ENCODE measurements at places on chromosomes 4 and X.

DNA sequence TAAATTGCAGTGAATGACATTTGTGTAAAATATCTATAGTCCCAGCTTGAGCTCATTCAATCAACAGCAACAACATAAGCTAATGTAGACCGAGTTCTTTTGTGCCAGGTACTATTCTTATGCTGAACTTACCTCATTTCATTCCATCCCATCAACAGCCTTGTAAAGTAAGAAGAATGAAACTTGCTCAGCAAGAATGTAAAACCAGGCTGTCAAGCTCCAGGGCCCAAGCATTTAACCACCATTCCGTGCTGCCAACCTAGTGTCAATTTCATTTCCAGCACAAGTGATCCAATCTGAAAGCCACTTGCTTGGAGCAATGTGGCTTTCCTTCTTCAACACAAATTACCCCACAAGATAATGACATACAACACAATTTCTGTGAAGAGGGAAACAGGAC, 36.6 kb downstream of the RASSF6 start:
- DNase-seq = no peak

DNA sequence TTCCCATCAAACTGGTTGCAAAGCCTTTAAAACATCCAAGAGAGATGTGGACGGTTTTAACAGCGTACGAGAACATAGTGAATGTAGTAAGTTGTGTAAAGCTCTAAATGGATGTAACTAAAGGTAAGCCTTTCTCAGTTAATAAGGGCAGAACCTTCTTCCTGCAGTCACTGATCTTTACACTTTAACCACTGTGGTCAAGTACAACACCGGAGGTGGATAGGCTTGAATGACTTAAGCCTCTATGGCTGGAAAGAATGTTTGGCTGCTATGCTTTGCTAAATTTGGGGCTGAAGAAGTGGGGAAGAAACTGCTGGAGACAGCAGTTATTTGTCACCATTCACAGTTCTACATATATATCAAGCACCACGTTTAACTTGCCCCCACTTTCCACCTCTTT, 285.1 kb upstream of the FMR1 start:
- no peak for DNase-seq

DNA sequence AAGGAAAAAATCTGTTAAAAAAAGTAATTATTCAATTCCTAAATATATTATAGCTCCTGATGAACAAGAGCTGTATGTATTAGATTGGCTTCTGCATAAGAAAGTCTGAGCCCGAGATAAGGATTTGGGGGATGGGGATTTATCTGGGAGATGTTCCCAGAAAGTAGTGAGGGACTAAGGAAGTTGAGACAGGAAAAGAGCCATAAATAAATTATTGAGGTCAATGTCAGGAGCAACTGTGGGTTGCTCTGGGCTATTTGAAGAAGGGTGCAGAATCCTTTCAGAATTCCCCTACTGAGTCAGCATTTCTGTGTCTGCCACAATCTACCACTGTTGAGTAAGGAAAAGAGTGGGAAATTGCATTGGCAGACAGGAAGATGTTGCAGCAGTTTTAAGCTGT, 3.1 kb upstream of the TDO2 start:
- no peak for DNase-seq

- no peak for DNase-seq
Measured at GRCh38 chrX:119708936-119709335, 16.0 kb upstream of the SEPTIN6 start.

GRCh38 chrX:66872771-66873170, 233.9 kb upstream of the EDA2R start:
- DNase-seq = no peak

DNA sequence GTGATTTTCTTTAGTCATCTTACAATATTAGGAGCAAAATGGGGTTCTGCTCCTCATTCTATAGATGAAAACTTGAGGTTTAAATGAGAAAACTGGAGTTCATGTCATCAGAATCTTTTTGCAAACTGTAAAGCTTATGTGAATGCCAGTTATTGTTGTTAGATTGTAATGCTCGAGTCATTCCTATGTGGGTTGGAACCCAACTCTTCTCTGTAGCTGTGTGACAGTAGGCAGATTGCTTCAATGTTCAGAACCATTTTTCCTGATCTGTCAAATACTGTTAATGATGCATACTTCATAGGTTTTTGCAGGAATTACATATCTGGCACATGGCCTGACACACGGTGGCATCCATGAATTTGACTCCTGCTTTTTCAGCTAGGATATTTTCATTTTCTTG, 178.9 kb downstream of the RAPGEF2 start:
- DNase-seq = no peak

GRCh38 chr4:84433633-84434222, 65.4 kb downstream of the NKX6-1 start:
- DNase-seq = no peak

- no peak for DNase-seq
Measured at GRCh38 chrX:5829469-5829868, 399.2 kb downstream of the NLGN4X start.

DNA sequence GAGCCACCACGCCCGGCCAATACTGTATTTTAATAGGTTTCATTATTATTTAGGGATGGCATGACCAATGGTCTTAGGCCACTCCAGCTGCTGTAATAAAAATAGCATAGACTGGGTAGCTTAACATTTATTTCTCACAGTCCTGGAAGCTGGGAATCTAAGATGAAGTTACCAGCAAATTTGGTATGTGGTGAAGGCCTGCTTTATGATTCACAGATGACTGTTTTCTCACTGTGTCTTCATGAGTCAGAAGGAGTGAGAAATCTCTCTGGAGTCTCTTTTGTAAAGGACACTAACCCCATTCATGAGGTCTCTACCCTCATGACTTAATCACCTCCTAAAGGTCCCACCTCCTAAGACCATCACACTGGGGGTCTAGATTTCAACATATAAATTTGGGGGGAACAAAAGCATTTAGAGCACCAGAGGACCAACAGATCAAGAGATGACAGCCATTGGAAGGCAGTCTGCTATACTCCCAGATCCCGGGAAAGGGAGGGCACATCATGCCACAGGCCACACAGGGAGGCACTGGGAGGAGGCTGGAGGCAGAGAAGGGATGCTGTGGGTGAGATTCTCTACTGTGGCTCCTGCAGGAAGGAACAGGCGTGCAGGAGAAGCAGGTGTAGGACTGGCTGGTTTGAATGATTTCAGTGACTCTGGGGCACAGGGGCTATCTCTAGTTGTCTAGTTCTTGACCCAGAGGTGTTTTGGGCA, 335.8 kb upstream of the SFRP2 start:
- no peak for DNase-seq

- no peak for DNase-seq
Measured at GRCh38 chrX:16979226-16979625, 32.8 kb downstream of the REPS2 start.

DNA sequence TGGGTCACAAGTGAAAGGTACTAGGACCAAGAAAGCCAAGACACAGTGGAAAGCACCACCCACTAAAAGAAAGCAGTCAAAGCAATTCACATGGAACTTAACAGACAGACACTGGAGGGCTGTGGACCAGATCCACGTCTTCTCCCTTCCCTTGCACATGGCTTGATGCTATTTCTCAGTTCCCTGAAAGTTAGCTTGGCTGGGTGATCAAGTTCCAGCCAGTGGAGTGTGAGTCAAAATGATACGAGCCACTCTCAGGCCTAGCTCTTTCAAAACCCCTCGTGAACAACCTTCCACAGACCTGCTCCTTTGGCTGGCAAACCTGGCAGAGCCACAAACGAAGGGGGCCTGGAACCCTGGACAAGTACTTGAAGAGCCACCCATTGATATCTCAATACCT, 52.0 kb downstream of the RELL1 start:
- DNase-seq = peak; percentile 21

- no peak for DNase-seq
Measured at GRCh38 chrX:63993936-63994335, 208.9 kb upstream of the ARHGEF9 start.

GRCh38 chrX:138872537-138872936, 161.0 kb upstream of the FGF13 start:
- no peak for DNase-seq

GRCh38 chrX:100700809-100701208, 31.1 kb downstream of the SYTL4 start:
- no peak for DNase-seq

DNA sequence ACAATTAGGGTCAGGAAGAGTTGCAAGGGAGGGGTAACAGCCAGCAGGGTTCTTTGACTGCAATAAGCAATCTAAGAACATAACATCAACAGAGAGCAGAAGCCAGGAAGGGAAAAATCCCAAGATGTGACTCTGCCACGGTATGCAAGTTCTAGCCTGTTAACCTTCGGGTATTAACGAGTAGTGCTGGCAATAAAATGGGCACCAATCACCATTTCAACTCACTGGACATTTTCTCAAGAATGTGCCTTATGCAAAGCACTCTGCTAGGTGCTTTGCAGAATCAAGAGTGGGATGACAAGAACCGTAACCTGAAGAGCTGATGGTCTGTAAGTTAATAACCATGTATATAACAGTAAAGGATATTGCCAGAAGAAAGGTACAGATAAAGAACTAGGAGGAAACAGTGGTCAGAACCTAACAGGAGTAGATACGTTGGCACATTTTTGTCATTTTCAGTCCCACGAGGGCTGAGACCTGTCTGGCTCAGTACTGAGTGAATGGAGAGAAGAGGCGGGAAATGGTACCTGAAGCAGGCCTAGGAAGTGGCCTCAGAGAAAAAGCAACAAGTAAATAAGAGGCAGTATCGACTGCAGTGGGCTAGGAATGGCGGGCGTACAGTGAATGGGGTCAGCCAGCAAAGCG, 2.7 kb downstream of the ELOVL6 start:
- no peak for DNase-seq

DNA sequence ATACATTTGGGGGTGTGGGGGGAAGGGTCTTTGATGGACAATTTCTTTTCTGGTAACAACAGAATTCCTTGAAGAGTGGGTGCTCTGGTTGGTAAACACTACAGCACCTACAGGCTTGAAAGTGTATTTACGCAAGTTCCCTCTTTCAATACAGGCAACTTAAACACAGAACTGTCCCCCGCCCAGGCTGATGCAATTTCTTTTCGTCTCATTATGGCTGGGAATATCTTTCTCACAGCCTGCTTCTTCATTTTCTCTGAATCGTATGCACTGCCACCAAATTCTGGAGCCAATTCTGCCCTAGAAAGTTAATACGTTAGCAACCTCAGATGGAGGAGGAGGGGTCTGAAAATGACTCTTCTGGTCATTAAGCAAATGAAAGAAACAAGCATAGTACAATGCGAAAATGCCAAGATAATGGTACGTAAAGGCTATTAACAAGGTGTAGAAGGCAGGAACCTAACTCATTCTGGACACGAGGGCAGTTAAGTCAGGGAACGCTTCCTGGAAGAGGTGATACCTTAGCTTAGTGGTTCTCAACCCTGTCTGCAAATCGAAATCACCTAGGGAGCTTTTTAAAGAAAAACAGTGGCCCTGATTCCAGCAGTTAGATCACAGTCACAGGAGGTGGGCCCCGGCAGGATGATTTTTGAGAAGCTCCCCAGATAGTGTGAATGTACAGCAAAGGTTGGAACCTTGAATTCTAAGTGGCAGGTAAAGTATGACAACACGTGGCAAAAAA, 1.0 kb downstream of the AGA start:
- peak; percentile 8 for DNase-seq

GRCh38 chr4:140044337-140044902, 109.6 kb downstream of the MAML3 start:
- DNase-seq = no peak

DNA sequence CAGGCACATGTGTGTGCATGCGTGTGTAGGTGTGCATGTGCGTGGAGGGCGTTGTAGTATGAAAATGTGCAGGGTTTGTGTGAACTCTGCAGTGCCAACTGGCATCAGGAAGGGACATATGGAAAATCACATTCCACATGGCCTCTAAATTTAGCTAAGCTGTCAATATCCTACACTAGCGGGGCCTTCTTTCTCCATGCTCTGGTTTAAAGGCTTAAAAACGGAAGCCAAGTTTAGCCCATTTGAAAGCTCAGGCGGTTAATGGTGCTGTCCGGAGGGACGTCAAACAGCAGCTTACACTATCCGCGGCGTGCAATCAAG, 144.1 kb upstream of the NOCT start:
- DNase-seq = no peak

GRCh38 chr4:48315728-48316630, 25.4 kb upstream of the SLAIN2 start:
- no peak for DNase-seq

DNA sequence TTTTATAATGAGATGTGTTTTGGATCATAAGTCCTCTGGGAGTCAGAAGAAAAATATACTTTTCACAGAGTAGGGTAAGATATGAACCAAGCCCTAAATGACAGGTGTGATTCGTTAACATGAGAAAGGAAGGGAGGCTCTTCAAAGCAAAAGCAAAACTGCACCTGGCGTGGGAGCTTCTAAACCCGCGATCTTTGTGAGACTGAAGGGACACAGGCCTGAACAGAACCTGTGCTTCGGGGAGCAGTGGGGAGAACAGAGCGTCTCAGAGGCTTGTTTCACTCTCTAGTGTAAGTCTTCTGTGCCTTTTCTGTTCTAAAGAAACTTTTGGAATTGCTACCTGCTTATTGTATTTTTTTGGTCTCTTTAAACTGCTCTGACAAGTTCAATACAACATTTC, 30.2 kb upstream of the CYP4V2 start:
- peak; percentile 62 for DNase-seq

GRCh38 chrX:110218591-110218990, 99.3 kb downstream of the AMMECR1 start:
- DNase-seq = no peak

GRCh38 chr4:110516106-110516922, 40.4 kb downstream of the ENPEP start:
- DNase-seq = no peak

DNA sequence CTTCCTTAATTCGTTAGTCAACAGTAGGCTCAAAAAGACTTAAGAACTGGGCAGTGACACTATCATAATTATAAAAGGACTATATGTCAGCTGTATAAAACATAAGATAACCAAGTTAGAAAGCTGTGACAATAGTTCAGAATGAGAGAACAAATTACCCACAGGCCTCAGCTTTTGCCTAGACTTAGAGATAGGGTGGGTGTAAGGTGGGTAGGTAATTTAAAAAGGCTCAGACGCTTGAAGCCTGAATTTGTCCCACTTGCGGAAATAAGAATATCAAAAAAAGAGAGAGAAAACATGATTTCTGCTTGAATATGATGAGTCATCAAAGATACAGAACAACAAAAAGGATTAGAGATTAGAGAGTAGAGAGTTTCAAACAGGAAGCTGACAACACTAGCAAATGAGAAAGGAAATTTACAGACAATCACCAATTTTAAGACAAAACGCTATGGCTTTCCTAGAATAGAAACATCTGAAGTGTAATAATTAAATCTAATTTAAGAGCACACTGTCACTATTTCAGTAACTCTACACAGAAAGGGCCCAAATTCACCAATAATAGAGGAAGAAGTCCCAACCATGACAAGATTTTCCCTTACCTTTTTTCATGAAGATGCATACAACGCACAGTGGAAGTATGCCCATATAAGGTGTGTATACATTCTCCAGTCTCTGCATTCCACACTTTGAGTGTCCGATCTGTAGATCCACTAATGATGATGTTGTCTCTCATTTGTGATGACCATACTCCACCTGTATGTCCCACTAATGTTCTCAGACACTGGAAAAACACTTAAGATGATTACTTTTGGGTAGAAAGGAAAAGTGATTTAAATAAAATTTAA, 208.1 kb downstream of the FBXW7 start:
- no peak for DNase-seq

- no peak for DNase-seq
Measured at GRCh38 chrX:68942104-68942503, 113.3 kb downstream of the EFNB1 start.
